Retinal pigment epithelial cell (primary cell): ENCODE measurements at places on chromosomes 6 and 20.

- no peak for DNase-seq
Observed at GRCh38 chr6:139439349-139439748, 64.9 kb upstream of the CITED2 start.

- no peak for DNase-seq
Observed at GRCh38 chr6:133436652-133437051, 195.5 kb downstream of the EYA4 start.

- DNase-seq: no peak
Observed at GRCh38 chr20:43434565-43434964, 23.1 kb upstream of the SRSF6 start.

GRCh38 chr6:24980507-24981385 lies 45.0 kb upstream of the RIPOR2 start:
- peak; percentile 44 for DNase-seq

DNA sequence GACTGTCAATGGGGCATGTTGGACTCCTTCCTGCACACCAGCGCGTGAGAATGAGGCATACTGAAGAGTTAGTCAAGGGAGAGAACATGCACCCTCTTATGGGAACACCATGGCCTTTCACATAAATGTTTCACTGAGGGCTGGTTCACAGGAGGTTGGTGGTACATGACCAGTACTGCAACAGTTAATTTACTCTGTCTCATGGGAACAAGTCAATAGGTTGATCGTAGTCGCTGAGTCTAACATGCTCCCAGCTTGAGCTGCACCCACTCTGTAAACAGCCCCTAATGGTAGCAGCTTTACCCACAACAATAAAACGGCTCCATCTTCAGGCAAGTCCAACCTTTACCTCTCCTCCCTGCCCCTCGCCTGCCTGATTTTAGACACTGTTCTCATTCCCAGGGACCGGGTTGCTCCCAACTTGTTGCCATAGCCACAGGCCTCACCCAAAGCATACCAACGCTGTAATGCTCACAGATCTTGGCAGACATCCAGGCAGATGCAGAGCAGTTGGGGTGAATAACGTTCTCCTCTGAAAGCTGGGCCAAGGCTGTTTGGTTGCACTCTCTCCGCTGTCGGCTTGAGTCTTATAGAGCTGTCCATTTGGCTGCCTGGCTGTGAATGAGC lies 111.3 kb downstream of the LY86 start:
- peak; percentile 92 for DNase-seq

GRCh38 chr6:43426928-43427405 lies 374 bp upstream of the ABCC10 start:
- DNase-seq: no peak

DNA sequence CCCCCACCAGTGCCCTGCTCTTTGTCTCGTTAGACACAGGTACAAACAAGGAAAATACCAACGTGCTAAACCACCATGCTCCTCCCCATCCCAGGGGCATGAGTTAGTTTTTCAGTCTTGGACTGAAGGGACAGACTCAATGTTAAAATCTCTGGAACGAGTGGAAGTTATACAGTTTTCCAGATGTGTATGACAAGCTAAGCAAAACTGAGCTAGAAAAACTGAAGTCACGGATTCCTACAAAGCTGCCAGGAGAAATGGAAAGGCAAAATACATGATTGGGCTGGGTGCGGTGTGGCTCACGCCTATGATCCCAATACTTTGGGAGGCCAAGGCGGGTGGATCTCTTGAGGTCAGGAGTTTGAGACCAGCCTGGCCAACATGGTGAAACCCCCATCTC lies 34.3 kb upstream of the QKI start:
- DNase-seq: no peak

- DNase-seq: no peak
Observed at GRCh38 chr6:121651420-121651819, 216.0 kb downstream of the GJA1 start.

- DNase-seq: no peak
Observed at GRCh38 chr20:5056801-5057599, 55.7 kb upstream of the SLC23A2 start.

GRCh38 chr6:112018619-112019416 lies 35.1 kb upstream of the CCN6 start:
- DNase-seq: no peak

DNA sequence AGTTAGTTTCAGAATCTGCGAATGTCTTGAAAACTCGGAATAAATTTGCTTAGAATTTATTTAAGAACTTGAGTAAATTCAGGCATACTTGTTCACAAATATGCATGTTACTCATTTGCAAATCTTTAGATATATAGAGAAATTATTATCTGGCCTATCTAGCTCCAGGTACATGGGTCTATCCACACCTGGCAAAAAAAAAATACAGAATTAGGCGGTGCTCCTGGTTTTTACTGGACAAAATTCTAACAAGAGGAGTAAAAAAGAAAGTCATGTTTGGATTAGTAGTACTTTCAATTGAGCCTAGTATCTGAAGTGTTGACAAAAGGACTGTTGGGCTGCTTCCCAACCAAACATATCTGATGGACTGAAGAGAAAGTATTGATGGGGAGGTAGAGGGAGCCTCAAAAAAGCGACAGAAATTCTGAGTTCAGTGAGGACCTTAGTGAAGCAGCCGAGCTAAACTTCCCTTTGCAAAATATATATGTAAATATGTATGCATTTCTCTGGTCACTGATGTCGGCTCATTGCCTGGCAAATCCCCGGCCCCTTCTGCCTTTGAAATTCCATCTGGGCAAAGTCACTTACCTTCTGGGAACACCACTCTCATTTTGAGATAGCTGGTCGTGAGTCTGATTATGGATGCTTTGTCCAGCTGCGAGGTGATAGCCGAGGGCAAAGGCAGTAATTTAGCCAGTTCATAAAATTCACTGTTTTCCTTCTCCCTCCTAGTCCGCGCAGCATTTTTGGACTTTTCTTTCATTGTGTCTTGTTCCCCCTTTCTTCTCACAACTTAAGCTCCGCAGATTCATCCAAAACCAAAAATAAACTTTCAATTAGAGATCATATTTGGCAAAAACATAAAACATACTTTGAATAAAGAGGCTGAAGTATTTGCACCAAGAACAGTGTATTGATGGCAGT lies 1.8 kb downstream of the SIM1 start:
- DNase-seq: no peak

DNA sequence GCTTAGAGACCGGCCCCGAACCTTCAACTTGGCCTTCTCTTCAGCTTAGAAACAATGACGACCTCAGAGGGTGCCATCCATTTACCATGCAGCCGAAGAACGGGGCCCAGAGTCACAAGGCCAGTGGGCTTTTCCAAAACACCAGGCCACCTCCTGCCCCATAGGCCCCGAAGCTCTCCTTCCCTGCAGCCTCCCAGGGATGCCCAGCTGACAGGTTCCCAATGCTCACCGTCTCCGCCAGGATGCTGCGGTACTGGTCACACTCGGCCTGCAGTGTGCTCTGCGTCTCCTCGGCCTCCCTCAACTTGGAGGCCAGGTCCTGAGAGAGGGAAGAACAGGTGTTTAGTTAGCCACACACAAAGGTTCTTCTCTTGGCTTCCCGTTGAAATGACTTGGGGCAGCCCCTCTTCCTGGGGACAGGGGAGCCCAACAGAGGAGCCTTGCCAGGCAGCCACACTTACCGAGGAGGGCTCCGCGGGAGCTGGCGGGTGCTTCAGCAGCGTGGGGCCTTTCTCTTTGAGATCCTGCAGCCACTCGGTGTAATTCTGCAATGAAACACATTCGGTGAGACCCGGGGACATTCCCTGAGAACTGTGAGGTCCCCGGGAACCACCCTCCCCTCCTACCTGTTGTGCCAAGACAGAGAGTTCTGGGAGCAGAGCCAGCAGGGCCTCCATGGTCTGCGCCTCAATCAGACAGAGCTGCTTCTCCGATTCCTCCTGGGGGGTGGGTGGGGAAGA lies 51.5 kb downstream of the DSTN start:
- no peak for DNase-seq

DNA sequence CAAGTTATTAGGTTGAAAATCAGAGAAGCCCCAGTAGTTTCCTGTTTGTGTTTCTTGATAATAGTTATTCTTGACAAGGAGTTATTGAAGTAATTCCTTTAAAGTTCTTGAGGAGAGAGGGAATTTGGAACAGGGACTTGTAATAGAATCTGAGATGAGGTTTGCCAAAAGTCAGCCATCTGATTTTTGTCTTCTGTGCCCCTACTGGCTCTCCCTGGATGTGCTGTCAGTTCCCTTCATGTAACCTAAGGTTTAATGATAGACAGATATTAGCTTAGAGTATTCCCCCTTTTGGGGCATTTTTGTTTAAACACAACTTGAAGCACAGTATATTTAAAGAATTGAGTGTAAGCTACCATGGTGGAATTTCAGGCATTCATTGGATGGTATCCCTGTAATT lies 71.4 kb downstream of the CARMIL1 start:
- no peak for DNase-seq

- peak; percentile 62 for DNase-seq
Observed at GRCh38 chr6:149454346-149454848, 30.4 kb downstream of the ZC3H12D start.

DNA sequence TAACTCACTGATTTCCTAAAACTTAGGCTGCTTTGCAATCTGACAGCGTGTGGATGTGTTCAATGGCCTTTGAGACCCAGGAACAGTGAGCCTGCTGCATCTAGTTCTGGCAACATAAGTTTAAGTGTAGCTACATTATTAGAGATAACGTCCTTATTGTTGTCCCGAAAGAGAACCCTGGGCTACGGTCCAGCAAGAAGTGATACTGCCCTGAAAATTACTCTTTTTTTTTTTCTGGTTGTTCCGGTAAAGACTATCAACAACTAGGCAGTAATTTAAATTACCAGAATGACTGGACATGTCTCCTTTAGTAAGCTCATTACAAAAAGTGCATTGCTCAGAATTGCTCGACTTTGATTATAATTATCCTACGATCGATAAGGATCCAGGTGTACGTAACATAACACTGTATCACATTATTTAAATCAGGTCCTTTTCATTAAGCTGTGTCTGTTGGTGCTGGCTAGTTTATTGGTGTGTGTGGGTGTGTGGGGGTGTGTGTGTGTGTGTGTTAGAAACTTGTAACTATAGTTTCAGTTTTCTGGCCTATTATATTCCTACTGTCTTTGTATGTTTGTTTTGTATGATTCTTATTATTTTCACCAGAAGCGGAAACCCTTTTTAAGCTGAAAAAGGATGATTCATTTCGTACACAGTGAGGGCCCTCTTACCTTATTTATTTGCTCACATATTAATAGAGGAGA lies 3.0 kb downstream of the TSHZ2 start:
- no peak for DNase-seq

- DNase-seq: no peak
Observed at GRCh38 chr20:21516861-21517565, 3.1 kb upstream of the NKX2-2 start.

DNA sequence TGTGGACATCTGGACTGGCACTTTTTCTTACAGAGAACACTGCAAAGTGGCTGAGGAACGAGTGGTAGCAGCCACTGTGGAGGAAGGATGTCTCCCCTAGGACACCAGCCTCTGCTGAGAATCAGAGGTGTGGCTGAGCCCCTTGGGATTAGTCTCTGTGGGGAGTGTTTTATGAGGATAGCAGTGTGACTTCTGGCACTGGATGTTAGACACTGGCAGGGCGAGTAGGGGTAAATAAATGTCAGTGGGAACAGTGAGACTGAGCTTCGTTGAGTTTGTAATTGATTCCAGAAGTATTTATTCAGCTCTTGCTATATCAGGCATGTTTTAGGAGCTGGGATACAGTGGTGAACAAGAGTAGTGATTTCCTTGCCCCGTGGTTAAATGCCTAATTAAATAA lies 124.0 kb downstream of the JARID2 start:
- no peak for DNase-seq

- DNase-seq: no peak
Observed at GRCh38 chr6:54216336-54216735, 91.9 kb upstream of the TINAG start.

GRCh38 chr6:128521282-128521632 lies 858 bp upstream of the PTPRK start:
- no peak for DNase-seq

DNA sequence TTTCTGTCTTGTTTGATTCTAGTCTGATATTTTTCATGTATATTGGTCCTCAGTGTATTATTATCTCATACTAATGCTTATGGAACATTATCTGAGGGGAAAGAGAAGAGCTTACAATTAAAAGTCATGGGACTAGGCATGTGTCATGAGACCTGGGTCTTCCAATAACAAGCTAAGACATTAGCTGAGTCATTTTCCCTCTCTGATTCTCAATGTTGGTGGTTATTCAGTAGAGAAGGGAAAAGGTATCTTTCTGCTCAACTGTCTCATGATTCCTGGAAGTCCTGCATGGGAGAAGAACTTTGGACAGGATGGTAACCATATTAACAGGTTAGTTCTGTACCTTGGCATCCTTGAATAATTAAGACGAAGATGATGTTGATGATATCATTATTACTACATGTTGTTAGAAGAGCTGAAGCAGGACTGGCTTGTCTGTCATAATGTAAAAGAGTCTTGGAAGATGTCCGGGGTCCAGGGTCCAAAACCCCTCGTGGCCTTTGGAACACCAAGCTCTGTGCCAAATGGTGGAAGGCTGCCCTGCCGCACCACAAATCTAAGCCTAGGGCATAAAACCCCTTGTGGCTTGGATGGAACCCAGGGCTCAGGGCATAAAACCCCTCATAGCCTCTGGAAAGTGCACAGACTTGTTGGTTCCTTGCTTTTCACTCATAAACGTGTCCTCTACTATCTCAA lies 19.1 kb downstream of the TRIM38 start:
- DNase-seq: no peak

DNA sequence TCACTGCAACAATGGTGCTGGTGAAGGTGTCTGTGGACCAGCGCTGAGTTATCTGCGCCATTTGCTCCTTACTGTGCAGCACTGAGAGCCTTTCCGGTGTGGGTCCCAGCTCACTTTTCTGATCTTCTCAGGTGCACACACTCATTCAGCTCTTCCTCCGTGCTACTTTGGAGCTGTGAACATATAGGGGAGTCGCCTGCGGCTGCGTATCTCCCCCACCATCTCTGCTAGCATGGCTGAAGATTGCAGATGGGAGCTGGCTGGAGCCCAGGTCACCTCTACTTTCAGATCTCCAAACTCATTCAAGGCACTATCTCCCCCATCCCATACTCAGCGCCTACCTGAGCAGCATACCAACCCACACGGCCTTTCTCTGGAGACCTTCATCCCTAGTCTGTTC lies 96.9 kb downstream of the DHX35 start:
- DNase-seq: no peak

- no peak for DNase-seq
Observed at GRCh38 chr6:125699591-125699990, 49.8 kb upstream of the HEY2 start.

DNA sequence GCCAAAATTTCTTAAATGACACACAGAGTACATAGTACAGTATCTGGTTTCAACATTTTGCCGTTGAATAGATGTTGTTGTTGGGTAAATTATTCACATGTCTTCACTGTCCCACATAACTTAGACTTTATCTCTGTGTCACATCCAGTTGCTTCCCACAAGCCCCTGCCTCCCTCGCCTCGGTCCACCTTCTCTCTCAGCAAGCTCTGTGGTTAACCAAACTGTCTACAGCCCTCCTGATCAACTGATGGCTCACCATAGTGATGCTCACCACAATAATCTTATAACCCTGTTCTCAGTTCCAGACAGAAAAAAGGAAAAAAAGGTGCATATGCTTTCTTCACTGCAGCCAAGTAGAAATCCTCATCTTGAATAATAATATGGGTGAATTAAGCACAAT lies 23.0 kb downstream of the IL17F start:
- DNase-seq: no peak
